Hematopoietic multipotent progenitor cell treated with erythropoietin and hydrocortisone succinate and interleukin-3 and kit ligand, for 6 days (in vitro differentiated cells): ENCODE measurements at places on chromosomes 4 and X.

DNA sequence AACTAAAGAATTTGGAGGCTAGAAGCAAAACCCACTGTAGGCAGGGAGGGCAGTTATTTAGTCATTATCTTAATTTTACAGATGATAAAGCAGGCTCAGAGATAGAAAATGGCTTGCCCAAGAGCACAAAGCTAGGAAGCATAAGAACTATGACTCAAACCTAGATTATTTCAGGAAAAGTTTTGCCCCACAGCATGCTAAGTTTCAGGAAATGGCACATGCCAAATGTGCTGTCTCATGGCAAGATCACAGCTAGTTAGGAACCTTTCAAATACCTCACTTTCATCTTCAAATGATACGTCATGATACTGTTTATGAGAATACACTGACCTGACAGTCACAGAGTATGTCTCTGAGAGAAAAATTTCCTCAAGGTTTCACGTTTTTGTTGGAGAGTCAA is 78.5 kb upstream of the SPANXC start:
- DNase-seq, result no peak

GRCh38 chr4:40405193-40405592 is 70.1 kb downstream of the CHRNA9 start:
- no peak for DNase-seq

- peak; percentile 79 for DNase-seq
Measured at GRCh38 chr4:163554870-163555465, 60.5 kb downstream of the TMA16 start.

DNA sequence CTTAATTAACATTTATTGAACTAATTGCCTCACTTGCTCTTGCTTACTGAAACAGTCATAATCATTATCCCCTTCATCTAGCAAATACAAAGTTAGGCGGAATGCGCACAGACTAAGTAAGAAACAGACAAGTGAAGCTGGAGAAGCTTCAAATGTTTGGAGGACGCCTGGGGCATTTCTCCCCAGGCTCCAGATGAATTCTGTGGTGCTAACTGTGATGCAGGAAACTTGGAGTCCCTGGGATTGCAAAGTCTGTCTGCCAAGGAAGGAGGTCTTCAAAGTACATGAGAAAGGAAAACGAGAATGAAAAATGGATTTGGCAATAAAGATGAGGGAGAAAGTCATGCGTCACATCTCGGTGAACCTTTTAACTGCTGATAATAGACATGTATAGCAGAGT is 23.6 kb upstream of the MFAP3L start:
- no peak for DNase-seq

DNA sequence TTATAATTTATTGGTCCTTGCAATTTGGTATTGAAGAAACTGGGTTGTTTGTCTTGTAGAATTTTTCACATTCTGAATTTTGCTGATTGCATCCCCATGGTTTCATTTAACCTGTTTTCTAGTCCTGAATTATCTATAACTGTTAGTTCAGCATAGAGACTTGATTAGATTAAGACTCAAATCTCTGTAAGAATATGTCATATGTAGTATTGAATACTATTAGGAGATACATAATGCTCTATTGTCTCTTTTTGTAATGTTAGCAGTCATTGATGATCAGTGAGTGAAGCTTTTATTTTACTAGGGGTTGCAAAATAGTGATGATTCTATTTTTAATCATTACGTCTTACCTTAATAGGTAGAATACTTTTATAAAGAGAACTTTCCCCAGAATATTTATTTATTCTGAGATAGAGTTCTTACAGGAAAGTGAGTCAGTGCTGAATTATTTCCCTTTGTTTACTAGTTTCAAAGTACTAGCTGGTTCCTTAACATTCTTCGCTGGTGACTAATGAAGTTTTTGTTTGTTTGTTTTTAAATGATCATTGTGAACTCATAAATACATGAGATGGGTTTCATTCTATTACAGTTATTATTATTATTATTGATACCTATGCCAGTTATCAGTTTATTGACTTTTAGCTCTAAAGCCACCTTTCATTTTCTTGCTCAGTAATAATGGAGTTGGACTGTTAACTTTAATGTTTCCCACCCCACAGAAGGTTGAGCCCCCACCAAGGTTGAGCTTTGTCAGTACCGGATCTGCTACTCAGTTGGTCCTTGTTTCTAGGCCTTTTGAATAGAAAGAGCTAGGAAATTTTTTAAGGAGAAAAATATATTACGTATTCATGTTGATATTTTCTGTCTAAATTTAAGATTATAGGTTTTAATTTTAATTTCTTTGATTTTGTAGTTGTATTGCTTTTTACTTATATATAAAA is 102.3 kb downstream of the LARP1B start:
- DNase-seq, result no peak

DNA sequence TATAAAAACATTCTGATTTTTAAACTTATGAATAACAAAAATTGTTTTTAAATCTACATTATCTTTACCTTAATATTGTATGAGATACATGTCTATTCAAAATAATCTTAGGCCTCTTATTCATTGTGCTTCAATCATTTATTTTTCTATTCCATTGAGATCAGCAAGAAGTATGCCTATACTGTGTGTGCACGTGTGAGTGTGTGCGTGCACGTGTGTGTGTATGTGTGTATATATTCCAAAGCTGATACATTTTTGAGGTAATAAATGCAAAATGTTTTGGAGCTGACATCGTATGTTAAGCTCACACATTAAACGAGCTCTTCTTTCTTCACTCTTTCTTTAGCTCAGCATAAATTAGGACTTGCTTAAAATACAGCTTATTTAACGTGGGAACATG is 1701.2 kb upstream of the PCDH10 start:
- no peak for DNase-seq

DNA sequence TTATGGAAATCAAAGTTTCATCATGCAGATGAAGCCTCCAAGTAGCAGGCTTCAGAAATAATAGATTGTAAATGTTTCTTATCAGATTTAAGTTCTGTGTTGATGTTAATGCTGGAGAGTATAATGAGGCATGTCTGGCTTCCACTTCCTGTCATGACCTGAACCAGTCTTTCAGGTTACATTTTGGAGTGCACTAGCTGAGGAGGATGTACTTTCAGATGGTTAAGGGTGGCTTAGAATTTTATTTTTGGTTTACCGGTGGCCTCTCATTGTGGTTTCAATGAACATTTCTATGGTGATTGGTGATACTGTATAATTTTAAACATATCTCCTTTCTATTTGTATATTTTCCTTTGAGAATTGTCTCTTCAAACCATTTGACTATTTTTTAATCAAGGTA is 890.4 kb downstream of the SH3BGRL start:
- no peak for DNase-seq

GRCh38 chr4:27062256-27062655 is 201.6 kb downstream of the STIM2 start:
- no peak for DNase-seq

DNA sequence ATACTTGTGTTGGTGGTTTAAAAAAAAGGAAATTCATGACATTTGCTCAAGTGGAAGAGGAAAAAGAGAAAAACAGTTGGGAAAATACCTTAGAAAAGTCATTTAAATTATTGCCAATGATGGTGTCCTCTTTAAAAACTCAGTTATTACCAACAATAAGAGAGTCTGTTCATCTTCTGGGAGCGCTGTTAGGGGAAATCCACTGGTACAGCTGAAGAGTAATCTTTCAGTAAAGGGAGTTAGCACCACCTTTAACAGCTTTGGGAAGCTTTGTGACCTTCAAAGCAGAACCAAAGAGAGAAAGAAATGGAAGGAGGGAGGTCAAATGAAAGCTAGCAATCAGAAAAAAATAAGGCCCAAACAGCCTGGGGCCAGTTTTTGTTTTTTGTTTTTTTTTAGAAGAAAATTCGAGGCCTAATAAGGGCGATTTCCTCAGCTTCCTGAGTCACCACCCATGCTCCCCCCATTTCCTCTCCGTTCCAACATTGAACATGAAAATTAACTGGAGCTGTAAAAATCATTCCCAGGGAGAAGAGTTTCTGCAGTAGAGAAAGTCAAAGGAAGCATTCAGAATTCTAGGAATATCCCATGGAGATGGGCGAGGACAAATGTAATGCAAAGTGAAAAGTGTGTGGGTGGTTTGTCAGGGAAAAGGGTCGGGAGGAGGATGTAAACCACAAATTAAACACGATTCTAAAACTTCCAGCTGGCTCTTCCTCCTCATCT is 115.1 kb downstream of the SH3KBP1 start:
- DNase-seq, result no peak

DNA sequence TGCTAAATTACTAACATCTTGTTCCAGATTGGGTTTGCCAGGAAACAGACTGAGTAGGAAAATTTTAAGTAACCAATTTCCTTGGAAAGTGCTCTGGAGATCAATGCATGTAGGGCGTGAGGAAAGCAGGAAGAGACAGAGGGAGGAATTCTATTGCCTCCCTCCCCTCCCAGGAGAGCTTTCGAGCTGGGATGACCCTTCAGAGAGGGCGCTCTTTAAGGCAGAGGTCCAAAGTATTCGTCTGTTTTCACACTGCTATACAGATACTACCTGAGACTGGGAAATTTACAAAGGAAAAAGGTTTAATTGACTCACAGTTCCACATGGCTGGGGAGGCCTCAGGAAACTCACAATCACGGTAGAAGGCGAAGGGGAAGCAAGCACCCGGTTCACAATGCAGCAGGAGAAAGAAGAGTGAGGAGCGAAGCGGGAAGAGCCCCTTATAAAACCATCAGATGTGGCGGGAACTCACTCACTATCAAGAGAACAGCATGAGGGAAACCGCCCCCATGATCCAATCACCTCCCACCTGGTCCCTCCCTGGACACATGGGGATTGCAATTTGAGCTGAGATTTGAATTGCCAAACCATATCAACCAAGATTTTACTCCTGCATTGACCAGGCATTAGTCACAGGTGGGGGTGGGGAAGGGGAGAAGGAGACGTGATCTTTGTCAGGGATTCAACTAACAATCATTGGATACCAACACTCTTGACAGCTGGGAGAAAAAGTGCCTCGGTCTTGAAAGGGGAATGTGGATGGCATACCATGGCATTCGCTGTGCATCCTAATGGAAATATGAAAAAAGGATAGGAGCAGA is 63.8 kb downstream of the SLITRK2 start:
- DNase-seq, result no peak

- DNase-seq, result no peak
Measured at GRCh38 chrX:135327299-135327698, 18.0 kb downstream of the ETDC start.

- peak; percentile 76 for DNase-seq
Measured at GRCh38 chr4:125849869-125850268, 535.1 kb downstream of the FAT4 start.

DNA sequence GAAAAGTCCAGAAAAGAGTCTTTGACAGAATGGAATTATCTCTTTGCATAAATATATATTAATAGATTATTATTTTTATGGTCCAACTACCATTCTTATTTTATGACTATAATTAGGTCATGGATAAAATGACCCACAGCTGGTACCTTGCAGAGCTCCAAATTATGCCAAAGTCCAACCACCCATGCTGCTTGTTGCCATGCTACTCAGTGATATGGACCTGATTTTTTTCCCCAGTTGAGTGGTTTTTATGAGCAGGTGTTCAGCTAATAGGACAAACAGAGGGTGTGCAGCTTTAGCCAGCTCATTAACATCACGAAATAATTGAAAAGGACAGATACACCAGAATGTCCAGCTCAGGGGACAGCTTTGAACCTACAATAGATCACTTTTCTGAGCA is 9.7 kb downstream of the HOPX start:
- no peak for DNase-seq

GRCh38 chr4:75658876-75659275 is 14.3 kb downstream of the G3BP2 start:
- no peak for DNase-seq

GRCh38 chr4:82216219-82216618 is 157.6 kb downstream of the HNRNPD start:
- DNase-seq, result no peak

DNA sequence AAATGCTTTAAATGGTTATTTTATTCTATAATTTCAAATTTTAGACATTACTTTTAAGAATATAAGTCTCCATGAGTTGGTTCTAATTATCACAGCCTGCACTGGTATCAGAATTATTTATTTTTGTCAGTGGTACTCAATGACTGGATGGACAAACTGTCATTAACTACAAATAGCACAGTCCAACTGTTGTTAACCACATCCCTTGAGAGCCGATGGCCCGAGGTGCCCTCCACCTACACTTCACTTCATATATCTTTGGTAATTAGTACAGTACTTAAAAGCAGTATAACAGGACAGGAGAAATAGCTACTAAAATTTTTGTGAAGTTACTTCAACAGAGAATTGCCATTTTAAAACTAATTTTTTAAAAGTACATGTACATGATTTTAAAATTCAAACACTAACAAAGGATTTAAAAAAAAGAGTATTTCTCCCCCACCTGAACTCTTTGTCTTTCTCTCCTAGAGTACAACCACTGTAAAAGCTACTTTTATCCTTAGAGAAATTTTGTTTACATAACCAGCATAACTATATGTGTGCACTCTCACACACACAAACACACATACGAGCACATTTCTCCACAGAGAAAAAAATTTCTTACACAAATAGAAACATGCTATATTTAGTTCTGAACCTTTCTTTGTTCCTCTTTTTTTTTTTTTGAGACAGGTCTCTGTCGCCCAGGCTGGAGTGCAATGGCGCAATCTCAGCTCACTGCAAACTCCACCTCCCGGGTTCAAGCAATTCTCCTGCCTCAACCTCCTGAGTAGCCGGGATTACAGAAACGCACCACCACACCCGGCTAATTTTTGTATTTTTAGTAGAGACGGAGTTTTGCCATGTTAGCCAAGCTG is 6.5 kb downstream of the TIFA start:
- DNase-seq, result peak; percentile 15

GRCh38 chr4:81030981-81031791 is 678 bp downstream of the BMP3 start:
- no peak for DNase-seq

GRCh38 chrX:118577041-118577440 is 81.4 kb downstream of the DOCK11 start:
- DNase-seq, result no peak

- no peak for DNase-seq
Measured at GRCh38 chrX:136616987-136617685, 30.8 kb upstream of the CD40LG start.

- peak; percentile 56 for DNase-seq
Measured at GRCh38 chr4:144658903-144659302, 12.9 kb downstream of the HHIP start.

DNA sequence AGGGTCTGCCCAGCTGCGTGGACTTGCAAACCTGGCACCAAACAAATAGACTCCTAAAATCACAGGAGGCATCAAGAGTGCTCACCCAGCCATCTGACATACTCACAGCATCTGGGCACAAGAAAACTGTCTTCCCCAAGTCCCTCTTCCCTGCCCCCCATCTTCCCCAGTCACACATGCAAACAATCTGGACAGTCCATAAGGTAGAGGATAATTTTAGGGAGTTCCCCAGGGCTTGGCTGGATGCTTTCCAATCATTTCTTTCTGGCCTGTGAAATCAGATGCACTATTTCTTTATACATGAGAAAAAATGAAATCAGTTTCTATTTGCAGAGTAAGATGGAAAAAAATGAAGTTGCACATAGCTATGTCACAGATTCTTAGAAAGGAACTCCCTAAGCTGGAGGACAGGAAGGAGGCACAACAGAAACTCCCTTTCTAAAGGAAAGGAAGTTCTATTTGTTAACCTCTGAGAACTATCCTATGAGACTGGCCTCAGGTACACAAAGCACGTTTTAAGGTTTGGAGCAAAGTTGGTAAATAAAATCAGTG is 342.3 kb downstream of the HNRNPD start:
- DNase-seq, result no peak

- DNase-seq, result no peak
Measured at GRCh38 chr4:113394108-113394729, 344.8 kb downstream of the ANK2 start.

- DNase-seq, result peak; percentile 37
Measured at GRCh38 chr4:47442980-47443379, 20.5 kb downstream of the COMMD8 start.
